Thoracic aorta endothelial cell (primary cell): ENCODE measurements at places on chromosomes 5 and 9. TPM values are rescaled to one million over a fixed set of nuclear protein-coding genes. Genes with fewer than 3 reads are reported as not detected.

Gene NUP188
- 76.3 and 85.9 TPM in 2 replicates for total RNA-seq

Gene EIF4E1B
- total RNA-seq, result not detected in 2 replicates

Gene CCL21
- total RNA-seq, result not detected in 2 replicates

Gene TMEM215
- total RNA-seq, result not detected in 2 replicates

Gene ANKRD33B
- 6.0 and 6.4 TPM in 2 replicates for total RNA-seq

Gene SPINK1
- total RNA-seq, result not detected in 2 replicates

Gene PCDHB11
- total RNA-seq, result 0.07 and 0.27 TPM in 2 replicates

Gene SLC6A3
- total RNA-seq, result not detected in 2 replicates

Gene GLDC
- total RNA-seq, result 17.4 and 22.8 TPM in 2 replicates

Gene PCDHGA11
- total RNA-seq, result 12.5 and 13.6 TPM in 2 replicates

Gene ADRA1B
- total RNA-seq, result 0.07 and 0.13 TPM in 2 replicates

Gene PMPCA
- total RNA-seq, result 62.0 and 75.5 TPM in 2 replicates

Gene KIF3A
- 12.9 and 15.8 TPM in 2 replicates for total RNA-seq

Gene TRIM7
- total RNA-seq, result 15.1 and 15.4 TPM in 2 replicates

Gene PCDHB5
- total RNA-seq, result 0.40 and 0.43 TPM in 2 replicates

Gene MORN5
- total RNA-seq, result not detected in 2 replicates

Gene MRPS27
- total RNA-seq, result 112 and 129 TPM in 2 replicates

Gene GPR150
- 0.27 and 0.29 TPM in 2 replicates for total RNA-seq

Gene GABRA1
- total RNA-seq, result not detected in 2 replicates

Gene ANGPTL2
- total RNA-seq, result 13.7 and 22.1 TPM in 2 replicates

Gene FGF18
- total RNA-seq, result 0.07 TPM in 1 of 2 replicates, not detected in the other

Gene TIGD6
- total RNA-seq, result 4.4 and 4.9 TPM in 2 replicates

Gene STARD4
- 120 and 169 TPM in 2 replicates for total RNA-seq

Gene PCA3
- 2.0 and 2.2 TPM in 2 replicates for total RNA-seq

Gene SV2C
- total RNA-seq, result not detected in 2 replicates

Gene GARIN3
- total RNA-seq, result not detected in 2 replicates

Gene SUSD3
- 0.13 and 0.22 TPM in 2 replicates for total RNA-seq

Gene CDH6
- total RNA-seq, result 0.13 TPM in 1 of 2 replicates, not detected in the other

Gene CAPSL
- not detected in 2 replicates for total RNA-seq

Gene PCDH1
- total RNA-seq, result 163 and 194 TPM in 2 replicates

Gene INSYN2B
- total RNA-seq, result 48.7 and 65.8 TPM in 2 replicates
